ENCODE measurements at places on chromosomes 7 and 10.
A peak's percentile ranks its signal among the peaks of the same experiment; 100 is the strongest.

- DNase-seq: no peak
Measured at GRCh38 chr10:24706479-24707118, 17.1 kb downstream of the ARHGAP21 start.

DNA sequence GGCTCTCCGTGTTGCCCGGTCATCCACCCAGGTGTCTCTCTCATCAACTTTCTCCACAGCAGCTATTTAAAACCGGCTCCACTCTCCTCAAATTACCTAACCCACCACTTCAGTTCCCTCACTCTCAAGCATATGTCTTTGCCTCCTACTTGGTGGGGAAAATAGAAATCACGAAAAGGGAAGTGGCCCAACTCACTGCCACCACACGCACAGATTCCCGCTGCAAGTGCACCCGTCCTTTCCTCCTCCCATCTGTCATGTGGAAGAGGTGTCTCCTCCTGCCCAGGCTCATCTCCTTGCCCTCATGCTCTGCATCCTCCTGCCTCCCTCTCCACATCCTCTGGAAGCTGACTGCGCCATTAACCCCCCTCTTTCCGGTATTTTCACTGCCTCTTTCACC is 80.8 kb upstream of the MKX start:
- no peak for DNase-seq

DNA sequence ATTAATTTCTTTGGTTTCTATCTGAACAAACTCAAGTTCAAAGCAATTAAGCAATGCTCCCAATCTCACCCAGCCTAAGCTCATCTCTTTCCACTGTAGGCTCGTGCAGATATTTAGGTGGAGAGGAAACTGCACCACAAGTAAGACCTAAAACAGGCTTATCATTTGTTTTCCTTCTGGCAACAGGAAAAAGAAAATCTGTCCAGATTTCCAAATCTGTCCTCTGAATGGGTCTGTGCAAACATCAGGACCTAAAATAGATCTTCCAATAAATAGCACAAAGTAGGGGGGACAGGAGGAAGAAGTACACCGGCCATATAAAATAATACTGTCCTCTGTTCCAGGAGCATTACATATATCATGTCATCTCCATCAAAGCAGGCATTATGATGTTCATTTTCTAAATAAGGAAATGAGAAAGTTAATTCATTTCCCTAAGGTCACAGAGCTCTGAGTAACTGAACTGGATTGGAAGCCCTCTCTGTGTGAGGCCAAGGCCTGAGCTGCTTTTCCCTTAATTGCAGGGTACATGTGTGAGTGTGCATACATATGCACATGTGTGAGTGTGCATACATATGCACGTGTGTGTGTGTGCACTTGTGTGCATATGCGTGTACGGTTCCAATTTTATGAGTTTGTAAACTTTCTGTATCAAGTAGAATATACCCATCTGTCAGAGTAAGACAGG is 92.8 kb upstream of the PARD3 start:
- no peak for DNase-seq

DNA sequence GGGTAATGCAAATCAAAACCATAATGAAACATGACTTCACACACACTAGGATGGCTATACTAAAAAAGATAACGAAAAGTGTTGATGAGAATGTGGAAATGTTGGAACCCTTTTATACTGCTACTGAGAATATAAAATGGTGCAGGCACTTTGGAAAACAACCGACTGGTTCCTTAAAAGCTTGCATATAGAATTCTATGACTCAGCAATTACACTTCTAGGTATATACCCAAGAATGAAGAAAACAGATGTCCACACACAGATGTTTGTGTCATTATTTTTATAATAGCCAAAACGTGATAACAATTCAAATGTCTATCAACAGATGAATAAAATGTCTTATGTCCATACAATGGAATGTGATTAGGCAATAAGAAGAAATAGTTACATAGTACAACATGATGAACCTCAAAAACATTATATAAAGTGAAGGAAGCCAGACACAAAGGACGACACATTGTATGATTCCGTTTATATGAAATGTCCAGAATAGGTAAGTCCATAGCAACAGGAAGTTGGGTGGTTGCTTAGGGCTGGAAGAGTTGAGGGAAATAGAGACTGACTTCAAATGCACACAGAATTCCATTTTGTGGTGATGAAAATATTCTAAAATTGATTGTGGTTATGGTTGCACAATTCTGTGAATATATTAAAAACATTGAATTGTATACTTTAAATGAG is 148.3 kb upstream of the PHYHIPL start:
- no peak for DNase-seq

DNA sequence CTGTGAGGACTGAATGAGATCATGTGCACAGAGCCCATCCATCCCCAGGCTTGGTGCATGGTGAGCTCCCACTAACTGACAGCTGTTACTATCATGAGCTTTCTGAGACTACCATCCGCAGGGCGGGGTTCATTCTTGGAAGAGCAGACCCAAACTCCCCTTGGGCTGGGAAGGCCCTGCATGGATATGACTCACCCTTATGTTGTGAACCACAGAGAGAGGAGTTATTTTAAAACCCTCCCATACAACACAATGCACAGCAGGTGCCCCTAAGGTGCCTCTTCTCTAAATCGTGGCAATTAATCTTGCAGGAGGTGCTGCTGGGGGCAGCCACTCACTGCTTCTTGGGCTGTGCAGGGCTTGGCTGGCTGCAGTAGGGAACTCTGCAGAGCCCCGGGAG is 219.1 kb downstream of the GFRA1 start:
- DNase-seq: no peak

DNA sequence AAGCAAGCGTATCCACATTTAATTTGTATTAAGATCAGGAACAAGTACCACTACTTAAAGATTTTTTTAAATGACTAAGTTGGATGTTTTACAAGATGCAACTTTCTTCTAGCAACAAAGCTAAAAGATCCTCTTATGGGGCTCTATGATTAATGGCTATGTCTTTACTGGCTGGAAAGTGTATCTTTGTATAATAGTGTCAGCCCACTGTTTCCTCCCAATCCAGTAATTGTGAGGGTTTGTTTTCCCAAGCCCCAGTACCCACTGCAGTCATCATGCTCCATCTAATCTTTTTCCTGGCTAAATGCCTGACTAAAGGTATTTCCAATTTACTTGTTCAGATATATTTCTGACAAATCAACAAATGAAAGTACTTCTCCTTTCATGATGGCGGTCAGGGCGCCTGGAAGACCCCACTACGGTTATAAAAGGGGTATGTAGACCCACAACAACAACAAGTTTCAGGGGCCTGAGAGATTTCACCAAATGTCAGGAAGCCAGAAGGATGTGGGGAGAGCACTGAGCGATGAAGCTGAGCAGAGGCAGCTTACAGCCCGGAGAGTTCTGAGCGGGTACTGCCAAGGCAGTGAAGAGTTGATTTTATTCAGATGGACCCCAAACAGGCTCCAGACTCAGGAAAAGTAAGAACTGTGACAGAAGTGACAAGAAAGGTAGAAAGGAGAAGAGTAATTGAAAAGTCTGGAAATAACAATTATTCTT is 222.6 kb upstream of the KLF14 start:
- DNase-seq: no peak

DNA sequence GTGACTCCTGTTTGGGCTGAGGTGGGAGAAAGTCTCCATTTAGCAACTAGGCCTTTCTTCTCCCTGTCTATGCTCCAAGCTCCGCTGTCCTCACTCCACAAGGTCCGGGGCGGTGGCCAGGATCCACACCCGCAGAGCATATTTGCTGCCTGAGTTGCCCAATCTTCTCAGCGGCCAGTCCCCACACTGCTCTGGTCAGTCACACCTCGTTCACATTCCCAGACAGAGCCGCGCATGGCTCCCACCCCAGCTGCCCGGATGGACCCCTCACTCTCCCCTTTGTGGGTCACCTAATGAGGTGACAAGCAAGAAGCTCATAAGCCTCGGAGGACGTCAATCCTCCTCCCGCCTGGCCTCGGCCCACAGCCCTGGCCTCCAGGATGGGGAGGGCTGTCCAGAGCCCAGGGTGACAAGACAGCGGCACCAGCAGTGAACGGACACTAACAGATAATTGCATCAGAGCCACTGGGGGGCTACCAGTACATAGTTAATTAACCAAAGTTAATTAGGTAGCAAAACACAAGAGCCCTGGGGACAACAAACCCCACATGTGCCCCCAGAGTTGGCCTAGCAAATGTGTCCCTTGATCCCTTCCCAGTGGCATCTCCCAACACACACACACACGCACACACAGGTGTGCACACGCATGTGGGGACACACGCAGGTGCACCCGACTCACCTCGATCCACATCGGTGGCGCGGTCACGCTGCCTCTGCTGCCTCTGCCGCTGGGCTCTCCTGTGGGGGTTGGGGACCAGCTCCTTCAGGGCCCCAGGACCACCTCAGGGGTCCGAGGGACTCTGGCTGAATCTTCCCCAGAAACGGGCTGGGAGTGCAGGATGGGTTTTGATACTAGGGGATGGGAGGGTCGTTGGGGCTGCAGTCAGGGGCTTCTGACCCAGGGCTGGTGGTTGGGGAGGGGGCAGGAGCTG is 11.8 kb downstream of the EPHA1 start:
- DNase-seq: no peak

- DNase-seq: no peak
Measured at GRCh38 chr7:14859267-14859666, 43.3 kb downstream of the DGKB start.

DNA sequence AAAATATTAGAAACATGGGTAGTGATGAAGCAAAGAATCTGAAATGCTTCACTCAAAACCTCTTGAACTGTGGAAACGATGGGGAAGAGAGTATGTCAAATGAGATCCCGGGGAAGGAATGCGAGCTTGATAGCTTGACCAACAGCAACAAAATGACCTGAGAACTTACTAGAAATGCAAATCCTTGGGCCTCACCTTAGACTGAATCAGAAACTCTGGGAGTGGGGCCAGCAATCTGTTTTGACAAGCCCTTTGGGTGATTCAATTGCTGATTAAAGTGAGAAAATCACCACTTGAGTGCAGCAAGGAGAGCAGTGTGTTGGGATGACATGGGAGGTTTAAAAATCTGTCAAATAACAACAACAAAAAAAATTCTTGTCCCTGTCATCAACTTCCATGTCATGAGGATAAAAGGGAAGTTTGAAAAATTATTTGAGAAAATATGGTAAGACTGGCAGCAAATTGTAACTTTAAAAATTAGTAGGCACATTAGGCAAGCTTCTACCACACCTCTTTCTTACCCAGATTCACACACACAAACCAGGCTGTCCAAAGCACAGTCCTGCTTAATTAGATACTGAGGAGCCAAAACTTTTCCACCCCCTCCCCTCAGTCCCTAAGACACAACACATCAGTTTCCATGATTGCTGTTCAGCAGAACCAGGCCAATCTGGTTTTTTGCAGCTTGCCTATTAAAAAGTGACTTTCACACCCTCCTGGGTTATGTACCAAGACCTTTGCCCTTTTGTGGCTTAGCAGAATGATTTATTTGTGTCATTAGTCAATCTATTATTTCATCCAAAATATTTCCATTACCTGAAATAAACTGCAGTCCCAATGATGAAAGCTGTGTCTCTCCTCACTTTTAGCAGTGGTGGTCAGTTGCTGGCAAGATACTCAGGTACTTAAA is 15.6 kb downstream of the CALCR start:
- no peak for DNase-seq

DNA sequence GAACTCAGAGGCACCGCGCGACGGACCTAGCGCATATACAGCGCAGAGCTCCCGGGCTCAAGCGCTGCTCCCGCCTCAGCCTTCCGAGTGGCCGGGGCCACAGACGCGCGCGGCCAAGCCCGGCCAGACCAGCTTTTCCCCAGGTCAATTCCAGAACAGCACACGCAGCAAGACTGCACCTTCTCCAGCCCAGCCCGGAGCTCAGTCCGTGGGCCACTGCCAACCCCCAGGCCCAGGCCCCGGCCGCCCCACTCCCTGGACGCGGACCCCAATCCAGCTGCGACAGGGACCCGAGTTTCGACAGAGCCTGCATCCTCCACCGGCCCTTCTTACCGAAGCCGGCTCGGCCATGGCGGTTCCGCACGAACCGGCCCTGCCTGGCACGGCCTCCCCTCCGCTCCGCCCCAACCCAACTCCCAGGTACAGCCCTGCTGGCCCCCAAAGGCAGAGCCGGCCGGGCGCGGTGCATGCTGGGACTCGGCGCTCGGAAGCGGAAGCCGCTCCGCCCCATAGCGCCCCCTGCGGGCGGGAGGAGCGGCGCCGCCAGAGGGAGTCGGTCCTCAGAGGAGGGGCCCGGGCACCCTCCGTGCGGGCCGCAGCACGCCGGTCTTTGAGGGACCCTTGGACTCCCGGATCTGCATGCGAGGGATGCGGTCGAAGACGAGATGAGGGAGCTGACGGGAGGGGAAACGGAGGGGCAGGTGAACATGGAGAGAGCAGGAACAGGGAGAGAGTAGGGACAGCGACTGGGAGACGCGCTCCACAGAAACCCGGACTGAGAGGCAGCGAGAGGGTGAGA is at the start of gene ZNF425:
Gene ZNF425, minus strand, starts transcription at position 462 of the 799 bp plus-strand sequence. Its CDS starts 111 bp downstream, at position 351.
- DNase-seq: peak; percentile 92

DNA sequence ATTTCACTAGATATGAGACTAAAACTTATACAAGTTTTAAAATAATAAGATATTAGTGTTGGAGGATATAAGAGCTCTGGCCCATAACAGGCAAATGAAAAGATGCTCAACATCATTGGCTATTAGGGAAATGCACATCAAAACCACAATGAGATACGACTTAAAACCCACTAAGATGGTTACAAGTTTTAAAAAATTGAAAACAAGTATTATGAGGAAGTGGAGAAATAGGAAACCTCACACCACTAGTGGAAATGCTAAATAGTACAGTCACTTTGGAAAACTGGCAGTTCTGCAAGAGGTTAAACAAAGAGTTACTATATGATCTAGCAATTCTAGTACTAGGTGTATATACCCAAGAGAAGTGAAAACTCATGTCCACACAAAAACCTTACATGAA is 17.2 kb downstream of the PANK1 start:
- no peak for DNase-seq

- DNase-seq: no peak
Measured at GRCh38 chr10:74334221-74334620, 183.2 kb downstream of the ADK start.

GRCh38 chr7:36161996-36162395 is 8.9 kb downstream of the EEPD1 start:
- no peak for DNase-seq

DNA sequence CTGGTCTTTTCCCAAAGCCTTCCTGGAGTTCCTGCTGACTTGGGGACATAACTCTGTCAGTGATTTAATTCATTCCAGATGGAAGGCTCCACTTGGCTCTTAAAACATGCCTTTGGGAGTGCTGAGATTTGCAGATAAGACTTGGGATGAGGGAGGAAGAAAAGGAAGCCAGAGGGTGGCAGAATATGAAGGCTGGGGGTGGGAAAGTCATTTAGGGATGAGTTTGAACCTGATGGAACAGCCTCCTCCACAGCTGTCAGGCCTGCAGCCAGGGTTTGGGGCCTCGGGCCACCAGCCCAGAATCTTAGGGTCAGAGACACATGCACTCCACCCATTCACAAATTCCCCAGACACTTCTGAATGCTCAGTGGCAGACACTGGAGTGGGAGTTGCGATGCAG is 28.4 kb upstream of the EIF5AL1 start:
- no peak for DNase-seq

DNA sequence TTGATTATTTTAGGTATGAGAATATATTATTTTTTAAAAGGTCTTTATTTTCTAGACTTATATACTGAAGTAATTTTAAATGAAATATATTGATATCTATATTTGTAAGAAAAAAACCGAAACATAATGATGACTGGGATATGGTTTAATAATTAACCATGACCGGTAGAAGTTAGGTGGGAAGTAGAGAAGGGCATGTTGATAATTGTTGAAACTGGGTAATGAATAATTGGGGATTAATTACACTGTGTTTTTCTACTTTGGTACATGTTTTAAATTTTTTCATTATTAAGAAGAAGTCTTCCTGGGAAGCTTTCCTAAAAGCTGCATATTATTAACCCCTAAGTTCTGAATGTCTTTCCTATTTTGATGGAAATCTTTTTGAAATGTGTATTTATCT is 16.3 kb downstream of the TSPAN12 start:
- no peak for DNase-seq

All from activated CD4-positive, alpha-beta T cell treated with anti-CD3 and anti-CD28 coated beads for 4 hours (primary cell).